ENCODE measurements at places on chromosomes 1 and 21. TPM values are rescaled to one million over a fixed set of nuclear protein-coding genes. Genes with fewer than 3 reads are reported as not detected.

NPL gene
- polyA plus RNA-seq, result 7.1 TPM

CCDC181 gene
- 0.79 TPM for polyA plus RNA-seq

SPRR2B gene
- polyA plus RNA-seq, result not detected

KRTAP13-2 gene
- polyA plus RNA-seq, result not detected

CXADR gene
- polyA plus RNA-seq, result 66.3 TPM

F5 gene
- polyA plus RNA-seq, result 20.4 TPM

SMCP gene
- polyA plus RNA-seq, result not detected

S100A14 gene
- 94.9 TPM for polyA plus RNA-seq

TCEA3 gene
- polyA plus RNA-seq, result 31.2 TPM

NEK2 gene
- 5.3 TPM for polyA plus RNA-seq

OR2L2 gene
- polyA plus RNA-seq, result 0.06 TPM

UBXN10 gene
- polyA plus RNA-seq, result 1.1 TPM

AURKAIP1 gene
- polyA plus RNA-seq, result 238 TPM

KRTAP19-1 gene
- polyA plus RNA-seq, result not detected

THEM5 gene
- 0.21 TPM for polyA plus RNA-seq

GRCh38 chr1:44254392-44254910 lies 41.2 kb downstream of the DMAP1 start:
- DNase-seq, result no peak

- no peak for DNase-seq
Measured at GRCh38 chr1:109637446-109637845, 17.8 kb downstream of the AMPD2 start.

- no peak for DNase-seq
Measured at GRCh38 chr1:92372164-92372563, 73.3 kb downstream of the RPAP2 start.

GRCh38 chr1:19479351-19480120 lies 5.8 kb downstream of the CAPZB start:
- no peak for DNase-seq

GRCh38 chr21:44253832-44254710 lies 7.6 kb downstream of the DNMT3L start:
- peak; percentile 3 for DNase-seq

- DNase-seq, result peak; percentile 64
Measured at GRCh38 chr1:116377541-116378529, 4.8 kb downstream of the ATP1A1 start.

DNA sequence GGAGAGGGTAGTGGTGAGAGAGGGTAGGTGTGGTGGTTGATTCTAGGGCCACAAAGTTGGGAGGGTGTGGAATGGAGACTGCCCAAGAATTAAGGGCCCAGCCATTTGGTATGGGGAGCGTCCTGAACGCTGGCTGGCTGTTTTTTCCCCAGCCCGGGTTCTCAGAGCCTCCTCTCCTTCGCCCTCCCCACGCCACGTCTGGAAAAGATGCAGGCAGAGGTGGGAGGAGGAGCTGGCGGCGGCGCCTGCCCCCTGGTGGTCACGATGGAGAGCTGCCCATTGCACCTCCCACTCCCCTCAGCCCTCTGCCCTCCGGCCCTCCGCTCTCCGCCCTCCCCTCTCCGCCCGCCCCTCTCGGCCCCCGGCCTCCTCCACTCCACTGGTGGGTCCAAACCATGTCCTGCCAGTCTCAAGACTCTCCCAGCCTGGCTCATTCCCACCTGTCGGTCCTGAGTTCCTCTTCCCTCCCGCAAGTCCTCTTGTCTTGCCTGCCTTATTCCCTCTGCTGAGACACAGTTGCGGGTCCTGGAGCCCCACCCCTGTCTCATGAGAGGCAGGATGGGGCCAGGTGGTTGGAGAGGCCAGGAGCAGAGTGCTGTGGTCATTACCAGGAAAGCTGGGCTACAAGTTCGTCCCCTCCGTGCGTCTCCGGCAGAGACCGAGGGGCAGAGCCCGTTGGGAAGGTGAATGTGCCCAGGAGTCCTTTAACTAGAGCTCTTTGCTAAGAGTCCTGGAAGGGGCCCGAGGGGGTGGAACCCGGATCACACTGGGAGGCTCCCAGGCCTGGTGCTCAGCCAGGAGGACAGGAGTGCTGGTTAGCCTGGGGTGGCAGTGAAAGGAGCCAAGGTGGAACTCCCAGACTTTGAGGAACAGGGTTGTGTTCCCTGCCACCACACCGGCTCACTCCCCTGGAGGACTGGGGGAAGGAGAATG lies 22.6 kb downstream of the ETNK2 start:
- peak; percentile 88 for DNase-seq

DNA sequence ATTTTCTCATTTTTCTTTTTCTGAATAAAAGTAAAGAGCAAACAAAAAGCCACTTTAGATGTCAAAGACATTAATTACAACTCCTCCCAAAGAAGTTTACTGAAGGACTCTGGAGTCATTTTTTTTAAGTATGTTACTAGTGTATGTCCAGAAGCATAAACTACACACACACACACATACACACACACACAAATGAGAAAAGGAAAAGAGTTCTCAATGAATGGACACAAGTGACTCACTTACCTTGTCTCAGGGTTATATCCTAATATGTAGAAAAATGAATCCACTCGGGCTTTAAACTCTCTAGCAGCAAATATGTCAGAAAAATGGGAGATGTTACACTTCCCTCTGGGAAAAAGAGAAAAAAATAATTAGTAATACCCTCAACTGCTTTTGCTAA lies 223.1 kb downstream of the SLC45A1 start:
- no peak for DNase-seq

GRCh38 chr1:160006312-160006940 lies 25.4 kb downstream of the PIGM start:
- DNase-seq, result peak; percentile 87

- DNase-seq, result no peak
Measured at GRCh38 chr1:183493540-183494245, 21.4 kb downstream of the SMG7 start.

DNA sequence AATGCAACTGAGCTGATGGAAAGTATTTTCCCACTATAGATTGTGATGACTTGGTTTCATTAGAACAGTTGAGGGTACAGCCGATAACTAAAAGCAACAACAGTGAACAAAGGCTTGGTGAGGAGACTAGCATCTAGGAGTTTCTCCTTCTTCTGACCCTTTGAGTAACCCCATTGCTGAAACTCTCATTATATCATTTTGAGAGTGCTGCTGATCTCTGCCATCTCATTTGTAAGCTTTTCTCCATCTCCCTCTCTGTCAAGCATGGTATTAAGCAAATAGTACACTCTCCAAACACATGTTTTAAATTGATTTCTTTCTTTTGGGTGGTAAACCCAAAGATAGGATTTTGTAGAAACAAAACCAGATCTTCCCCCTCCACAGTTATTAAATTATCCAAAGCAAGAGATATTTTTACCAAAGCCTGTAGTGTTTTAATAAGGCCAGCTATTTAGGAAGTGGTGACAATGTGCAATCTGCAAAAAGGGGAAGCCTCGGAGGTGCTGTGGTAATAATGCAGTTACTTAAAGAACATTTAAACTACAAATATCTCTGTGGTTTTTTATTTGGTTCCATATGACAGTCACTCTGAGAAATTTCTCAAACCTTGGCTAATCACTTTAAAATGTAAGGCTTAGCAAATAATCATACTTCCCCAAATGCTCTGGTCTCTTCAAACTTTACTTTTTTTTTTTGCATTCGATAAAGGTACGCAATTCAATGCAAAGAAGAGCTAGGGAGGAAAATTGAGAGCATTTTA lies 287.5 kb downstream of the HLX start:
- DNase-seq, result no peak

- DNase-seq, result peak; percentile 46
Measured at GRCh38 chr21:44711327-44712202, at the start of gene TSPEAR. Gene TSPEAR (minus strand): TSS chr21:44711572. CDS start chr21:44711514, 58 bp downstream.

DNA sequence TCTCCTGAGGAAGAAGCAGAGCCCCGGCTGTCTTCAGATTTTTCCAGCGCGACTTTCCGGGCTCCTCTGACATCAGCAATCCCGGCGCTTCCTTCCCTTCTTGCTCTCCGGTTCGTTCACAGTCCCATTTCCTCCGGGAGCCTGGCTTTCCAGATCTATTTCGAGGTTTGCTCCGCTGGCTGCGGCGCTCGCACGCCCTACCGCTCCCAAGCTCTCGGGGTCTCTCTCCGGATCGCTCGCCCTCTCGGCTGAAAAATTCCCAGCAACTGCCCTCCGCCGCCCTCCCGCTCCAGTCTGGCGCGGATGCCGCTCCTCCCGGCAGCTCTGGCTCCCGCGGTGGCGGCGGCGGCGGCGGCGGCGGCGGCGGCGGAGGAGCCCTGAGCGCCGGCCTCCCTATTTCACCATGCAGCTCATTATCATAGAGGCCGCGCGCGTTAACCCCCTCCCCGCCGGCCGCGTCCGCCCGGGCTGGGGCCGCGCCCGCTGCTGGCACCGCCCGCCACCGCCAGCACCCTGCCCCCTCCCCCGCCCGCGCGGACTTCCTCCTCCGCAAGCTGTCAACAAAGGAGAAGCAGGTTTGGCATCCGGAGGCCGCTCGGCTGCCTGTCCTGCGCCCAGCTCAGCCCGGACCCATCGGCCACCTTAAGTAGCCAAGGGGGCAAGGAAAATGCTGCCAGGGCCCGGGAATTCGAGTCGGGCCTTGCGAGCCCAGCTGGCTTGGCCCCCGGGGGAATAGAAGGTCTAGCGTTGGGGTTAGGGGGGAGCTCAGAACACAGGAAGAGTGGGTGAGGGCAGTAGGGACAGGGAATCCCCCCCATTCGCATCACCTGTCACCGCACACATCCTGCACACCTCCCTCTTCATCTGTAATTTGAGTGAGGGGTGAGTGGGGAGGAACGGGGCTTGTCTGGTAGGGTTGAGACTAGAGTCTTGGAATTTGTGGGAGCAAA lies at the start of gene PLXNA2:
Gene PLXNA2, minus strand, starts transcription at position 418 of the 950 bp plus-strand sequence. CDS start 26,462 bp downstream, outside the sequence.
- peak; percentile 90 for DNase-seq

- no peak for DNase-seq
Measured at GRCh38 chr1:195604287-195604686, 1004.0 kb downstream of the KCNT2 start.

DNA sequence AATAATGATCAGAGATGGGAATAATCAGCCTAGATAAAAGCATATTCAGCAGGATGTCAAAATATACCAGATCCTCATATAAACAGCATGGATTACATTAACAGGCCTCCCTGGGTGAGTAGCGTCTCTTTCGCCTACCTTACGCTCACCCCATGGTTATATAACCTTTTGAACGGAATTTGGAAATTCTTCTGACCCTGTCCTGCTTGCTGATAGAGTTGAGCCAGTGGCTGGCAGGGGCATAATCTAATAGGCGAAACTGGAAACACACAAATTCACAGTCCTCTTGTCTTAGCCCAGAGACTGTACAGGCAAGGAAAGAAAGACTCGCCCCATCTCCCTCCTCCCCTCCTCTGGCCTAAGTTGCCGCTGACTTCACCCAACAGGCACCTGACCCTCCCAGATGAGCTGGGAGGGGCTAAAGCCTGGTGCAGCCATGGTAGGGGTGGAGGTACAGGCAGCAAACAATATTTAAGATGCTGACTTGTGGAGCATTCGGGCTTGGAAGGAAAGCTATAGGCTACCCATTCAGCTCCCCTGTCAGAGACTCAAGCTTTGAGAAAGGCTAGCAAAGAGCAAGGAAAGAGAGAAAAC lies at the start of gene ANGPTL7:
Gene ANGPTL7, plus strand, starts transcription at position 498 of the 594 bp plus-strand sequence. CDS start 225 bp downstream, outside the sequence.
- DNase-seq, result peak; percentile 9

GRCh38 chr21:35084869-35085268 lies 35.8 kb upstream of the RUNX1 start:
- DNase-seq, result no peak

- peak; percentile 46 for DNase-seq
Measured at GRCh38 chr1:220876511-220877376, 2.5 kb upstream of the HLX start.

DNA sequence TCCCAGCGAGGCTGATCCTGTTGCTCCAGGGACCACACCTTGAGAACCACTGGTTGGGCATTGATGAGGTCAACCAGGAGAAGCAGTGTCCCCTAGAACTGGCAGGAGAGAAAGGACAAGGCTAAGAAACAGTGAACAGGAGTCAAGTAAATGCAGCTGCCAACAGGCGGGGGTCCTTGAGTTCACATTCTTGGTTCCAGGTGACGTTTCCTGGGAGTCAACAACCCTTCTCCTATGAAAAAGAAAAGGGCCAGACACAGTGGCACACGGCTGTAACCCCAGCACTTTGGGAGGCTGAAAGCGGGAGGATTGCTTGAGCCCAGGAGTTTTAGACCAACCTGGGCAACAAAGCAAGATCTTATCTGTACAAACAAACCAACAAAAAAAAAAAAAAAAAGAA lies 98.3 kb downstream of the KAZN start:
- DNase-seq, result no peak

- DNase-seq, result no peak
Measured at GRCh38 chr1:33853431-33853830, 10.4 kb upstream of the HMGB4 start.

DNA sequence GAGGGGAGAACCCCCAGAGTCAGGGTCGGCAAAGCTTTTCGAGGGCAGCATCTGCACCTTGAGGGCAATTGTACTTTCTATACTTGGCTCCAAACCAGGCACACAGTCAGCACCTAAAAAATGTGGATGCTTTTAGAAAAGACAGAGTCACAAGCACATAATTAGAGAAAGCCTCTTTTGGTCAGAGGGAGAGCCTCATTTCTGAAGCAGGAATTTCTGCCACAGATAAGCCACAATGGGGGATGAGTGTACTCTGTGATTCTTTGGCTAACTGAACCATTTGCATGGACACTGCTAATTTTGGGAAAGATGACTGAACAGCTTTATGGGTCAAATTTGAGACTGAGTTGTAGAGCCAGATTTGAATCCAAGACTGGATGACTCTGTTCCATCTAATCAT lies 635.7 kb downstream of the KIF26B start:
- no peak for DNase-seq

DNA sequence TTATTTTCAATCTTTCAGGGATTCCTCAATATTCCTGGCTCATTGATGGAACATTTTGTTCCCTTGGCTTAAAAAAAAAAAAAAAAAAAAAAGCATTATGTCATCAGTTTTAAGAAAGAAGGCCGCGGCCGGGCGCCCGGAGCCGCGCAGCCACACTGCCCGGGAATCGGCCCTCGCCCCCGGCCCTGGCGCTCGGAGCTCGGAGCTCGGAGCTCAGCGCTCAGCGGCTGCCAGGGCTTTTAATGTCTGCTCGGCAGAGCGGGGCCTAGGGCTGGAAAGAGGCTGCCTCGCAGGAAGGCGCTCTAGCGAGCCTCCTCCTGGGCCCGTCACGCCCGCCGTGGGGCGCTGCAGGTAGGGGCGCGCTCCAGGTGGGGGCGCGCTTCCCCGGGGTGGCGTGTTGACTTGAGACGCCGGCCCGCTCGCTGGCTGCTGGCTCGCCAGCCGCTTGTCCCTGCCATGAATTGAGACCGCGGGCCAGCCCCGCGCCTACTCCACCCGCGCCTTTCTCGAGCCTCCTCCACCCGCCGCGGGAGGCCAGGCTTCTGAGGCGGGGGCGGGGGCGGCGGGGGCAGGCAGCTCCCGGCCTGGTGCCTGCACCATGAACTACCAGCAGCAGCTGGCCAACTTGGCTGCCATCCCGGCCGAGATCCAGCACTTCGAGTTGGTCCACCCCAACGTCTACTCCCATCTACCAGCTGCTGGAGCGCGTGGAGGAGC lies 5.4 kb upstream of the TDRD5 start:
- peak; percentile 73 for DNase-seq

All from hepatocyte (in vitro differentiated cells).